ENCODE measurements at places on chromosomes 2 and 18.
A peak's percentile ranks its signal among the peaks of the same experiment; 100 is the strongest.

DNA sequence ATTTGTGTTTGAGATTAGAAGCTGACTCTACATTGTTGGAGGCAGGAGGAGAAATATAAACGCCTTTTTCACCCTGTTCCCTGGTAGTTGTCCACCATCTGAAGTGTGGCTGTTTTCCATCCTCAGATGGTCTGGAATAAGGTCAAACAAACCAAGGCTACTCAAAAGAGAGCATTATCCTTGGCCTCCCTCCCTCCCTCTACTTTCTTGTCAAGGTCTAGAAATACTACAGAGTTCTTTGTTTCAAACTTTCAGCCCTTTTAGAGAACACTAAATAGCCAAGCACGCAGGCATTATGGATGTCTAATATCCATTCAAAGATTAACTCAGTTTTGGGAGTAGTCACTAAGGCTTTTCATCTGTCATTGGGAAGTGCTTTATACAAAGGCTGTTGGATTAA, 215.8 kb upstream of the ITGA4 start:
- no peak for DNase-seq

- no peak for DNase-seq
Observed at GRCh38 chr2:192265751-192266150, 71.0 kb upstream of the TMEFF2 start.

DNA sequence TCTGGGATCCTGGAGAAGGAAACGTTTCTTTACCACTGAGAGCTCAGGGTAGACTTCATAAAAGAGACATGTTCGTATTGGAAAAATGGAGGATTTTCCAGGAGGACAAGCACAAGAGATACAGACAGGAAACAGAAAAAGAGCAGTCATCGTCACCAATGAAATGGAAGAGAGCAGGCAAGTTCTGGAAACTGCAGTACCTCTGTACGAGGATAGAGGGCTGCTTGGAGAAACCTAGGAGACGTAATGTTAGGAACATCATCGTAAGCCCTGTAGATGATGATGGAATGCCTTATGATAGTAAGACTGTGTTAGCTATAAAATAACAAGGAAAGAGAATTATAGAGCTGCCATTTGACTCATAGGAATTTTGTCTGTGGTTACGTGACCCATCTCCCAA, 121.1 kb upstream of the KLHL14 start:
- no peak for DNase-seq

DNA sequence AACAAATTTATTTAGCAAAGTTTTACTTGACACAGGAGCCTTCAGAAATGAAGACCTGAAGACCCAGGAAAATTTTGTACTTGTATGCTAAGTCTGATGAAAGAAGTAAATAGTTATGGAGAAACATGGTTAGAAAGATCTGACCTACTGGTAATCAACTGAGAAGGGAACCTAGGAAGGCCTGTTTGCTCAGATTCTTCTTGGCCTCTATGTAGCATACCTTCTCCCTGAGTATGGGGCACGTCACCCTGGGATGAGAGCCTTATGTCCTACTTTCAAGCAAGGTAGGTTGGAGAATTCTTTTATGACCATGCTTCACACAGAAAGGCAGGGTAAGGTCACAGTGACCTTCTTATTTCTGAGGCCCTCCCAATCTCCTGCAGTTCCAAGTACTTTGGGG, 178.6 kb upstream of the CREB1 start:
- DNase-seq, result no peak

DNA sequence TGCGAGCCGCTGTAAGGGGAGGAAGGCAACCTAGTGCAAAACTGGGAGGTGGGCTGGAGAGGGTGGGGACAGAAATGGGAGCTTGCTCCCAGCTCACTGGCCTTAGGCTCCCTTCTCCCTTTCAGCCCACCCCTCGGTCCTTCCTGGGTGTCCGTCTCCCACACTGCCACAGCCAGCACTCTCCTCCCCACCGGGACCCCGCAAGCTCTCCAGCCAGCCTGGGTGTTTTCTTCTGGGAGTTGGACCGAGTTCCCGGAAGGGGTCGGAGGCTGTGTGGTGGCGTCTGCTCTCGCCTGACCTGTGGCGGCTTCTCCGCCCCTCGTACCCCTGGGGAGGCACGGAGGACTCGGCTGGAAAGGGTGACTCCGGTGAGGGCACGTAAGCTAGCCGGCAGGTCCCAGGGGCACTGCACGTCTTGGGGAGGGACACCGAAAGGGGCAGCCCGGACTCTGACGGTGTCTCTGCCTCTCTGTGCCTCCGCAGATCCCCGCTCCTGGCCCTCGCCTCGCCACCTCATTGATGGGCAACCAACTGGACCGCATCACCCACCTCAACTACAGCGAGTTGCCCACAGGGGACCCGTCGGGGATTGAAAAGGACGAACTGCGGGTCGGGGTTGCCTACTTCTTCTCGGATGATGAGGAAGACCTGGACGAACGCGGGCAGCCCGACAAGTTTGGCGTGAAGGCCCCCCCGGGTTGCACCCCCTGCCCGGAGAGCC, 1.1 kb downstream of the LRATD1 start:
- no peak for DNase-seq

DNA sequence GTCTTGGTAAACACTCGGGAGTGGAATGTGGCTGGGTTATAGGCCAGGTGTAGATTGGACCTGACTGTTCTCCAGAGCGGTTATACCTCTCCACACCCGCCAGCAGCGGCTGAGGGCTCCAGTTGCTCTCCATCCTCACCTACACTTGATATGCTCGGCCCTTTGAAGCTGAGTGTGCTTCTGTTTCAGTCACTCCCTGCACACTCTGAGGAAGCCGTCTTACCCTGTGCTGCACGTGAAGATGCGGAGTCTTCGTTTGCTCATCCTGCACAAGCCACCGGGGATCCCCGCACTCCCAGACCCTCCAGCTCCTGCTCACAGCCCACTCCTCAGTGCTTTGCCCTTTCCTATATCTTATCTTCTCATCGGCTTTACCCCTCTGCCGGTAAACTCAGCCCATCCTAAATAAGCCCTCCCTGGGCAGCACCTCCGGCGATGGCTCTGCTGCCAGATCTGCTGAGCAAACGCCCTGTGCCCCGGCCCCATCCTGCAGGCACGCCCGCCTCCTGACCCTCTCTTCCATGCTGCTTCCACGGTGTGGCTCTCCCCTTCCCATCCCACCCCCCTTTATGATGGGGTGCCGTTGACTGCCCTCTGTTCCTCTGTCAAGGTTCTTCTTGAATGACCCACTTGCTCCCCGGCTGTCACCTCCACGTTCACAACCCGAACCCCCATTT, 47.3 kb upstream of the ODC1 start:
- DNase-seq, result no peak

DNA sequence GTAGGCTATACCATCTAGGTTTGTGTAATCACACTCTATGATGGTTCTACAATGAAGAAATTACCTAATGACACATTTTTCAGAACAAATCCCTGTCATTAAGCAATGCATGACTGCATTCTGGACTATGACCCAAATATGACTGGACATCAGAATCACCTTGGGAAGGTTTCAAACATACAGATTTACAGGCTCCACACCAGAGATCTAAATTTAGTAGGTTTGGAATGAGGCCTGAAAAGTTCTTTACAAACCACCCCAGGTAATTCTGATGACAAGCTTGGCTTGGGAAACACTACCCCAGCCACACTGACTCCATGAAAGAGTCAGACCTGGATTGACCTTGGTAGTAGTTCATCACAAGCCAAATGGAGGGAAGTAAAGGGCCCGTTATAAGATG, 52.2 kb upstream of the NFE2L2 start:
- no peak for DNase-seq

DNA sequence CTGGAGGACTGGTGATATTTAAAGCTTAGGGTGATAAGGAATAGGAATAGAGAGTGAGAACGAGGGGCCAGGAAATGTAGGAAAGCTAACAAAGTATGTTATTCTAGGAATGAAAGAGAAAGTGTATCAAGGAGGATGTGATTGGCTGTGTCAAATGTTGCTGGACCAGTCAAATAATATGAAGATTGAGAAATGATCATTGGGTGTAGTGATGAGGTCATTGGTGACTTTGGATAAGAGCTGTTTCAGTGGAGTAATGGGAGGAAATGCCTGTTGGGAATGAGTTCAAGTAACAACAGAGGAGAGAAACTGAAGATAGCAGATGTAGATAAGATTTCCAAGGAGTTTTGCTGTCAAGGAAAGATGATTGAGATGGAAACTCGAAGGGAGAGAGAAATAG, 74.4 kb downstream of the UBE2E3 start:
- DNase-seq, result no peak

- DNase-seq, result no peak
Observed at GRCh38 chr2:11876889-11877288, 130.5 kb downstream of the LPIN1 start.

DNA sequence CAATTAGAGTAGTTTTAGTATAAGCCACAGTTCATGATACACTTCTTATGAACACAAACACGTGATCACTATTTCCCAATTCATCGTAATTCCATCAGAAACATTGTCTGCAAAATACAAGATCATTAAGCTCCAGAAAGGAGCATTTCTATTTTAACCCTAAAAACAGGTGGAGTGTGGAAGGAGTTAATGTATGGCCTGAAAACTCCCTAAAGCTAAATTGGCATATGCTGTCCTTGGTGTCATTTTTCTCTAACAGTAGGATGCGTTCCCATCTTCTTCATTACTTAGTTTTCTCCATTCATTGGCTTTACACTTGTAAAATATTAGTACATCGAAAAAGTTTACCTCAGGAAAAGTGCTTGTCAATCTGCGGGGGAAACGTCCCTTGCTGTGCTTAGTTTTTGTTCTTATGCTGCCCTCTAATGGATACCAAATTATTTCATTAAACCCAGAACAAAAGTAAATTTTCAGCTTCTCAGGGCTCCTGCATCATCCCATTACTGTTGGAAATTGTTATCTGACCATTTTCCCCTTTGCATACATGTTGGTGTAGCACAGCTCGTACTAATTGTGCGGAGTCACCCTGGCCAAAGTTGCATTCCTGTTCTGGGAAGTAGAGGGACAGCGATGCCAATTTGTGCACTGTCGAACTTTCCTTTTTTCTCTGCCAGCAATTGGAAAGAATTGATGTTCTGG, 153.4 kb downstream of the GPD2 start:
- peak; percentile 18 for DNase-seq

GRCh38 chr2:240886023-240886565, 9.9 kb downstream of the MAB21L4 start:
- DNase-seq, result no peak

DNA sequence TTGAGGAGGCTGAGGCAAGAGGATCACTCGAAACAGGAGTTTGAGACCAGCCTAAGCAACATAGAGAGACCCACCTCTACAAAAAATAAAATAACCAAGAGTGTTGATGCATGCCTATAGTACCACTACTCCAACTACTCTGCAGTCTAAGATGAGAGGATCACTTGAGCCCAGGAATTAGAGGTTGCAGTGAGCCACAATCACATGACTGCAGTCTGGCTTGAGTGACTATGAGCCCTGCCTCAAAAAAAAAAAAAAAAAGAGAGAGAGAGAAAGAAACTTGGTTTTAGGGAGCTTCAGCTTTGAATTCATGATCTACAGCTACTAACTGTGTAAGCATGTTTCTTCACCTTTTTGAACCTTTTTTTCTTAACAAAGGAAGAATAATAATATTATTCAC, 119.9 kb downstream of the HNMT start:
- no peak for DNase-seq

- no peak for DNase-seq
Observed at GRCh38 chr18:53883771-53884170, 340.7 kb downstream of the MBD2 start.

DNA sequence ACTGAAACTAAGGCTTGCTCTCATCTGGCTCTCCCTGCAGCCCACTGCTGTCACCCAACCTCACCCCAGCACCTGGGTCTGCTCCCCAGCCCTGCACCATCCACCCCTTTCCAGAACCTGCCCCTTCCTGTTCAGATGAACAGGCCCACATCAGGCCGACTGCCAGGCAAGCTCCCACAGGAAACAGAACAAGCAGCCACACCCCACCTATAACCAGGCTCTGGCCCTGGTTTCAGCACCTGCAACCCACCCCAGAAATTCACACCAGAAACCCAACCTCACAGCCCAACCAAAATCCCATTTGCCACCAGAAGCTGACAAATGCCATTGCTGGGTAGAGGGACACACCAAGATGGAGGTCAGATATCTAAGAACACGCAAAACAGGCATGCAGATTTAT, 159.2 kb upstream of the ID2 start:
- no peak for DNase-seq

GRCh38 chr2:160208655-160209515, 8.8 kb upstream of the ITGB6 start:
- DNase-seq, result no peak

DNA sequence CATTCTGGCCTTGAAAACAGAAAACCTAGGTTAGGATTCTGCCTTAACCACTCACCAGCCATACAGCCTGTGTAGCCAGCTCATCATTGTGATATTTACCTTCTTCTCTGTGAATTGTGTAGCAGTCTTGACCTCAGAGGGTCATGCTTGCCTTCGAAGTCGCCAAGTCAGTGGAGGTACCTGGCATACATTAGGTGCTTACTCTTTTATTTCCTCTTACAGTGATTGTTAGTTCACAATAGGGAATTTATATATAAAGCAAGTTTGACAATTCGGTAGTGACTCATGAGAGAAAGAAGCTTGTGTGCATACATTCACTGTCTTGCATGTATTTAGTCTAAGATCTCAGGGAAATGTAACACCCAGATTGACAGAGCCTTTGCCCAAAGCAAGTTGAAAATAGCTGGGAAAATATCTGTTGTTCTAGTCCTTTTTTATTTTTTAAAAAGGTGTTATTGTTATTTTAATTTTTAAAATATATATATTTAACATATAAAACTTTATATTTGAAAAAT, 290.6 kb downstream of the PTGR3 start:
- no peak for DNase-seq

- no peak for DNase-seq
Observed at GRCh38 chr2:214311031-214311533, 99.8 kb upstream of the VWC2L start.

GRCh38 chr18:58411323-58411722, 217.6 kb downstream of the ALPK2 start:
- no peak for DNase-seq

DNA sequence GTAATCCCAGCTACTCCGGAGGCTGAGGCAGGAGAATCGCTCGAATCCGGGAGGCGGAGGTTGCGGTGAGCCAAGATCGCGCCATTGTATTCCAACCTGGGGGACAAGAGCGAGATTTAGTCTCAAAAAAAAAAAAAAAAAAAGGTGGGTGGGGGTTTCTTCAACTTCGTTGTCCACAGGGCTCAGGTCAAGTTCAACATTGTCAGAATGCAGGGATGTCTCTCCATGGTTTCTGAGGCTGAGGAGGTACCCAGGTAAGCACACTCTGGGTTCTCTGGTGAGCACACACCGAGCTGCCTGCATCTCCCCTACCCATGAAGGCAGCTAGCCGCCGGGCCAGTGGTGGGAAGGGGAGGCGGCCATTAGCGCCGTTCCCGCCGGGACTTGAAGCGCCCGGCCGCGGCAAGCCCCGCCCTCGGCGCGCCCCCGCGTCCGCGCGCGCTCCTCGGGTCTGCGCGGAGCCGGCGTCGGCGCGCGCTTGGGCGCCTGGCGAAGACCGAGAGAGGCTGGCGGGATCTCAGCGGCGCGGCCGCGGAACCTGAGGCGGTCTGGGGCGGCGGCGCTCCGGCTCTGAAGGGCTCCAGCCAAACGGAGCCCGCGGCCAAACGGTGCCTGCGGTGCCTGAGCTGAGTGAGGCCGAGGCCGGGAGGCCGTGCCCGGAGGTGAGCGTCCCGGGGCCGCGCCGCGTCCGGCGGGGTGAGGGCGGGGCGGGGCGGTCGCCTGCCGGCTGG, at the start of gene UBXN2A:
Gene UBXN2A, plus strand, starts transcription at position 477 of the 731 bp plus-strand sequence. CDS start 17,852 bp downstream, outside the sequence.
- DNase-seq, result peak; percentile 80

All from CD4-positive, alpha-beta T cell treated with Interleukin-6 for 4 hours (primary cell).